Epithelial cell of proximal tubule (primary cell): ENCODE measurements at places on chromosomes 13 and 19. TPM values are rescaled to one million over a fixed set of nuclear protein-coding genes. Genes with fewer than 3 reads are reported as not detected.

CEACAM20 gene
- total RNA-seq: not detected in 2 replicates

VAV1 gene
- 1.3 and 1.4 TPM in 2 replicates for total RNA-seq

GJB6 gene
- 0.29 TPM in 1 of 2 replicates, not detected in the other for total RNA-seq

EPS8L1 gene
- total RNA-seq: 17.3 and 33.8 TPM in 2 replicates
